GM23248 (cell line): ENCODE measurements at places on chromosomes 12 and 14. TPM values are rescaled to one million over a fixed set of nuclear protein-coding genes. Genes with fewer than 3 reads are reported as not detected.
A peak's percentile ranks its signal among the peaks of the same experiment; 100 is the strongest.

The SAMD15 gene
- polyA plus RNA-seq: 0.95 and 1.3 TPM in 2 replicates

The GZMB gene
- not detected in 2 replicates for polyA plus RNA-seq

The SMIM41 gene
- not detected in 2 replicates for polyA plus RNA-seq

The SLC41A2 gene
- polyA plus RNA-seq: 8.9 and 9.3 TPM in 2 replicates

The NOVA1 gene
- 0.98 and 1.6 TPM in 2 replicates for polyA plus RNA-seq

The PROX2 gene
- 0.05 TPM in 1 of 2 replicates, not detected in the other for polyA plus RNA-seq

The GARIN6 gene
- polyA plus RNA-seq: not detected in 2 replicates

The MAP3K9 gene
- polyA plus RNA-seq: 0.05 TPM in 1 of 2 replicates, not detected in the other

- no peak for DNase-seq
These were observed 967.8 kb downstream of the TMEM121 start for GRCh38 chr14:106493962-106494823.

- no peak for DNase-seq
These were observed 61.6 kb downstream of the SPTB start for GRCh38 chr14:64818151-64818550.

GRCh38 chr12:111766608-111767361 is at the start of gene ALDH2:
TSS of gene ALDH2 (plus strand) at chr12:111766933. CDS start at chr12:111766983, 50 bp downstream.
- DNase-seq: peak; percentile 61

DNA sequence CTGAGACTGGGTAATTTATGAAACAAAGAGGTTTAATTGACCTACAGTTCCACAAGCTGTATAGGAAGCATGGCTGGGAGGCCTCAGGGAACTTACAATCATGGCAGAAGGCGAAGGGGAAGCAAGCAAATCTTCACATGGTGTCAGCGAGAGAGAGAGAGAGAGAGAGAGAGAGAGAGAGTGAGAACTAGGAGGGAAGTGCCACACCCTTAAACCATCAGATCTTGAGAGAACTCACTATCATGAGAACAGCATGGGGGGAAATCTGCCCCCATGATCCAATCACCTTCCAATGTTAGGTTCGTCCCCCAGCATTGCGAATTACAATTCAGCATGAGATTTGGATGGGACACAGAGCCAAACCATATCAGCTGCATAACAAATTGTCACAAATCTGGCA is 96.7 kb downstream of the CHST11 start:
- no peak for DNase-seq

DNA sequence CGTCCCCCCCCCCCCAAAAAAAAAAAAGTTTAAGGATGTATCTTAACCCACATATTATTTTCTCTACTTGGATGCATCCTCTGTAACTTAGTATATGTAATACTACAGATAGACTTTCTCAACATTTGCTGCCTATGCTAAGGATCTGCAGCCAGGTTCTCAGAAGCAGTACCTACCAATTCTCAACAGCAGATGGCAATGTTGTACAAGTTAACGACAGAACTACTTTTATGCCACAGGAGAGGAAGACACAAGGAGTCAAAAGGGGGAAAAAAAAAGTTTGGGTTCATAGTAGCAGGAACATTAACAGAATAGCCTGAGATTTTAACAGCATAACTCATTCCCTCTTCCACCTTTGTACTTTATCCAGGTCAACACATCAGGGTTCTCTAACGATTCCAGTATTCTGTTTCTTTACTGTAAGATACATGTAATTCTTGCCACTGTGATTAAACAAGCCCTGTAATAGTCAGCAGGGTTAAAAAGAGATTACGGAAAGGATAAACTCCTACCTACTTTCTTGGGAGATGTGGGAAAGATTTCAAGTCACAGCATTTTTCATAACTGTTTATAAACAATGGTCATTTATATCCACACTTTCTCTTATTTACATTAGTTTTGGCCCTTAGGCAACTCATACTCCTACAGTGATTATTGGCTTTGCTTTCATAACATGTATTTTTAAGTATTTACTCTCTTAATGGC is 5.7 kb upstream of the NEK9 start:
- DNase-seq: peak; percentile 78

DNA sequence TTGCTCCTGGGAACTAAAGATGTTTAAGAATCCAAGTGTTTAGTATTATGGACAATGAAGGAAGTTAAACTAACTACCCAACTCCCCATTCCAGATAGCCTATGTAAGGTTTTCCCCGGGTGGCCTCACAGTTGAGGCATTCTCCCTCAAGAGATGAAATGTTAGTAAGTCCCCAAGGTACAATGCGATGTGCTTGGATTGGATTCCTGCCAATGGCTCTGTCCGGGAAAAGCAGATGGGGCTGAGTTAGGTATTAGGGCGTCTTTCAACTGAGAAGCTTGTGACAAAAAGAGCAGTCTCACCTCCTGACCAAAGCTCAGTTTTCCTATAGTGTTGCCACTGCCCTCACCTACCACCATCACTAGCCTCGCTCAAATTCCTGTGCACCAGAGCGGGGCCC is 64.8 kb upstream of the E2F7 start:
- no peak for DNase-seq

DNA sequence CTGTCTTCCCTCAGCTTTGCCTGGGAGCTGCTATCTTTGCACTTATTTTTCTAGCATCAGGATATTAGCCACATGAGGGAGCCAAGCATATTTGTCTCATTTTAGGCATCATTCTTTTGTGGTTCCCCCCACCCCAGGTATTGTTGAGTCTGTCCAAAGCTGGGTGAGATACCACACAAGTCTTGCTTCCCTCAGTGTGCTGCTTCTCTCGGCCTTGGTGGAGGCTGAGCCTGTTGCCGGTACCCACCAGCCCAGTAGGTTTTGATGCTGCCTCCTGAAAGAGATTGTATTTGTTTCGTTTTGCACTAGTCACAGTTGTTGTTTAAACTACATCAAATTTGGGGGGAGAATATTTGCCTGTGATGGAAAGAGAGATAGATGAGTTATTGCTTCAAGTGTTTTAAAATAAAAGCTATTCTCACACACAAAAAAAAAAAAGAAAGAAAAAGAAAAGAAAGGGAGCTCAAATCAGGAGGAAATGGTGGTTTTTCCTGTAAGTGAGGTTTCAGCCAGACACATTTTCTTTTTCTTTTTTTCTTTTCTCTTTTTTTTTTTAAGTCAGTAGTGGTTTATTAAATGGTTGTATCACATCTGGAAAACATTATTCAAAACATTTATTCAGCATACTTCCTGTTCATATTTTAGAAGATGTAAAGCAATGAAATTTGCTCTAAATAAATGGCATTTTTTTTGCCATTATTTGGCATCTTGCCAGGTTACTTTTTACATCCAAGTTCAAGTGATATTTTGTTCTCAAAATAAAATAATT is 58.5 kb downstream of the SLC4A8 start:
- DNase-seq: peak; percentile 4

DNA sequence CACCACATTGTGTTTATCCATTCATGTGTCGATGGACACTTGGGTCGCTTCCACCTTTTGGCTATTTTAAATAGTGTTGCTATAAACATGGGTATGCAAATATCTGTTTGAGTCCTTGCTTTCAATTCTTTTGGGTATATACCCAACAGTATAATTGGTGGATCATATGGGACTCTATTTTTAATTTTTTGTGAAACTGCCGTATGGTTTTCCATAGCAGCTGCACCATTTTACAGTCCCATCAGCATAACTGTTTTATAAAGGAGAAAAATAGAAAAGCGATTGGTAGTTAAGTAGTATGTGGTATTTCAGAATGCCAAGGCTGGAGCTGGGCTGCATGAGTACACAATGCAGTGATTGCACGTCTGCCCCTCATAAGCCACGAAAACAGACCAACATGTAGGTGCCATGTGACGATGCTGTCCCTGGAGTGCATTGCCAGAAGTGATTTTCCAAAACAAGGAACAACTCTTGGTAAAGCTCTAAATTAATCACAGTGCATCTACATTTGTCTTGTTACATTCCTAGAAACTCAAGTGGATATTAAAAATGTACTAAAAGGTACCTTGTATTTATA is 83.5 kb downstream of the C12orf75 start:
- no peak for DNase-seq

GRCh38 chr14:25001601-25002000 is 48.3 kb downstream of the STXBP6 start:
- DNase-seq: peak; percentile 53

DNA sequence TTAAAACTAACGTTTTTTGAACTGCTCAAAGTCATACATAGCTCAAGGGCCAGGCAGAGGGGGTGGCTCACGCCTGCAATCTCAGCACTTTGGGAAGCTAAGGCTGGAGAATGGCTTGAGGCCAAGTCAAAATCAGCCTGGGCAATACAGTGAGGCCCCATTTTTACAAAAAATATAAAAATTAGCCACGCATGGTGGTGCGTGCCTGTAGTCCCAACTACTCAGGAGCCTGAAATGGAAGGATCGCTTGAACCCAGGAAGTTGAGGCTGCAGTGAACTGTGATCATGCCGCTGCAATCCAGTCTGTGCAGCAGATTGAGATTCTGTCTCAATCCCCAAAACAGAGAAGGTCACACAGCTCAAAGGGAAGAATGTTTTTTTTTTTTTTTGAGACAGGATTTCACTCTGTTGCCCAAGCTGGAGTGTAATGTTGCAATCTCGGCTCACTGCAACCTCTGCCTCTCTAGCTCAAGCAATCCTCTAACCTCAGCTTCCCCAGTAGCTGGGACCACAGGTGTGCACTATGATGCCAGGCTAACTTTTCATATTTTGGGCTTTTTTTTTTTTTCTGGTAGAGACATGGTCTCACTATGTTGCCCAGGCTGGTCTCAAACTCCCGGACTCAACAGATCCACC is 2.9 kb downstream of the RBM23 start:
- DNase-seq: peak; percentile 46

DNA sequence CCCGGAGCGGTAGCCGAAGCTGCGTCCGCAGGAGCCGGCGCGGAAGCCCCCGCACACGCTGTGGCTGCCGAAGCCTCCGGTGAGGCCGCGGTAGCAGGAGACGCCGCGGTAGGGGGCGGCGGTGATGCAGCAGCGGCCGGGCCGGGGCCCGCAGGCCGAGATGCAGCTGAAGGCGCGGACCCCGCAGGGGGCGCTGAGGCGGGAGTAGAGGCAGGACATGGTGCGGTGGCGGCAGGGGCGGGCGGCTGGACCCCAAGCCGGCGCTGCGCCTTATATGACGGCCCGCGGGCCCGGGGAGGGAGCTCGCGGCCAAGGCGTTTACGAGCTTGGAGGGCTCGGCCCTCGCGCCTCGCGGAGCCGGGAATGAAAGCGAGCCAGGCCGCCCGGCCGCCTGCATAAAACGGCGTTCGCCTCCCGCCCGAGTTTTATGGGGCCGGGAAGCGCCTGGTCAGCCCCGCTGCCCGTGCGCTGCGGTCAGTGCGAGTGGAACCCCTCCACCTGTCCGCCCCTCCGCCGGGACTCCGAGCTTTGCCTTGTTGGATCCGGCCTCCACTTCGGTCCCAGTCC is 16.0 kb upstream of the KRT86 start:
- DNase-seq: peak; percentile 73

DNA sequence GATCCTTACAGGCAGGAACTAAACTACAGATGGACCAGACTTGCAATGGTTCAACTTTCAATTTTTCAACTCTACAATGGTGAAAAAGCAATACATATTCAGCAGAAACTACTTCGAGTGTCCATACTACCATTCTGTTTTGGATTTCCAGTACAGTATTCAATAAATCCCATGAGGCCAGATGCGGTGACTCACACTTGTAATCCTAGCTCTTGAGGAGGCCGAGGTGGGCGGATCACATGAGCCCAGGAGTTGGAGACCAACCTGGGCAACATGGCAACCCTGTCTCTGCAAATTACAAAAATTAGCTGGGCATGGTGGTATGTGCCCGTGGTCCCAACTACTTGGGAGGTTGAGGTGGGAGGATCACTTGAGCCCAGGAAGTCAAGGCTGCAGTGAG is 336.1 kb downstream of the MED13L start:
- peak; percentile 50 for DNase-seq

- peak; percentile 68 for DNase-seq
These were observed 1.5 kb downstream of the CORO1C start for GRCh38 chr12:108729612-108730364.

DNA sequence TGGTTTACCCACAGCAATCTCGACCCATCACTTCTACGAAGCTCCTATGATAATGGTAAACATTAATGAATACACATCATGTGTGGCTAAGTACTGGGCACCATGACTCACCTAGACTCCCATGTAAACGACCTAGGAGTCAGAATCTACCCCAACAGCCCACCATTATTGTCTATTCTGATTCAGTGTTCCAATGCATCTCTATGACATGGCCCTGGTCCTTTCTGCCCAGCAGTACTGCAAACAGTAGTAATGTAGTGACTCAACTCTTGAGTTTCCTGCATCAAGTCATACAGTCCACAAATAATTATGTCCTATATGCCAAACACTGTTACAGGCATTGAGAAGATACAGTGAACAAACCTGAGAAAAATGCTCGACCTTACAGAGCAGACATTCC is 14.6 kb downstream of the GTF2A1 start:
- peak; percentile 34 for DNase-seq

DNA sequence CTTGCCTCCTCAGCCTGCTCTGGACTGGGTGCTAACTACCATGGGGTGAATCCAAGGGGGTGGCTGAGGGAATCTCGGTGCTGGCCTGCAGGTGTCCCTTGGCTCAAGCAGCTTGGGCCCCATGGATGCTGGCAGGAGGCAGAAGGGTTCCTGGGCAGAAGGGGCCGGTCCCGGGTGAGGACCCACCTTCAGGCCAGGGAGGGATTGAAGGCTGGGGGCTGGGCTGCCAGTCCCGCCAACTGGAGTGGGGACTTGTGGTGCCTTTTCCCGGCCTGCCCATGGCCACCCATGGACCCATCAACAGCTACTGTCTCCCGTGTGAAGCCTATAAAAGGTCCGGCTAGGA is 550.1 kb downstream of the SLC6A15 start:
- no peak for DNase-seq

DNA sequence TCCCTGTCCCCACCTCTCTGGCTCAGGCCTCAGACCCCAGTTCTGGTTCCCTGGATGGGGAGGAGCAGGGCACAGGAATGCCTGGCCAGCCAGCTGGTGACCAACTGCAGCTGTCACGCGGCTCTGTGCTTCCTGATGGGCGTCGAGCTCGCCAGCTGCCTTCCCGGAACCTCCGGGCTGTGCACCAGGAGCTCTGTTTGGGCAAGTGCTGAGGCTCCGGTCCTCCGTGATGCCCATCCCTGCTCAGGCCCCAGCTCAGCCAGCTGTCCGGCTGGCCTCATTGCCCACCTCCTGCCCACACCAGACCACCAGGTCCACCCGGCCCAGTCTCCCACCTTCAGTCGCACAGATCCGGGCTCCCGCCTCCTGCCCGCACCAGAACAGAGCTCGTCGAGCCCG is 4.8 kb downstream of the IFFO1 start:
- peak; percentile 83 for DNase-seq

GRCh38 chr12:19052689-19053088 is 76.8 kb upstream of the PLEKHA5 start:
- peak; percentile 3 for DNase-seq

DNA sequence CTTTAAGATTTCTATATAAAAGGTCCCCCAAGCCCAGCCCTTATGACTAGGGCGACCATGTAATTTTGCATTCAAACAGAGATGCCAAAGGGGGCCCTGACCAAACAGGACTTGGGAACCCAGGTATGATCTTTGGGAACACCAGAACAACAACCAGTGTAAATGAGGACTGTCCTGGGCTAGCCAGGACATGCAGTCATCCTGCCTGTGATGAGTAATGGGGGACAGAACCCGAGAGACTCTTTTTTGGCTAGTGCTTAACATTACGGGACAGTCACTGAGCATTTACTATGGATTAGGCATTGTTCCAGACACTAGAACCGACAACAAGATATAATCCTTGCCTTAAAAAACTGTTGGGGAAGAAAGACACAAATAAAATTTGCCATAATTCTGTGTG is 337.3 kb downstream of the CACNA1C start:
- no peak for DNase-seq
